Activated CD8-positive, alpha-beta memory T cell treated with anti-CD3 and anti-CD28 coated beads for 4 hours (primary cell): ENCODE measurements at places on chromosomes 13 and 19.

DNA sequence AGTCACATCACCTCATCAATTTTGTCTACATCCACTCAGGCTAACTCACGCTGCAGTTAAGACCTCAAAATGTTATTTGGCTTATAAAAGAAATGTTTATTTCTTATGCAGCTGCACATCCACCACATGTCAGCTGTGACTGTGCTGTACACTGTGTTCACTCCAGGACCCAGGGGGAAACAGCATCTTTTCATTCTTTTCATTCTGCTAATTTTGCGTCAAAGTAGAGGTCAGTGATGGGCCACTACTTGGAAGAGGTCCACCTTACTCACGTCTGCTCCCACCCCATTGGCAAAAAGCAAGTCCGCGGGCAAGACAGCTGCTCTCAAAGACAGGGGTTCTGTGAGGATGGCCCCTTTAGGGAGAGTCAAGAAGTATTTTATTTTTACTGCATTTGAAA lies 4.5 kb upstream of the DCT start:
- DNase-seq = no peak

GRCh38 chr13:102593466-102593865 lies 3.3 kb upstream of the TPP2 start:
- DNase-seq = no peak

DNA sequence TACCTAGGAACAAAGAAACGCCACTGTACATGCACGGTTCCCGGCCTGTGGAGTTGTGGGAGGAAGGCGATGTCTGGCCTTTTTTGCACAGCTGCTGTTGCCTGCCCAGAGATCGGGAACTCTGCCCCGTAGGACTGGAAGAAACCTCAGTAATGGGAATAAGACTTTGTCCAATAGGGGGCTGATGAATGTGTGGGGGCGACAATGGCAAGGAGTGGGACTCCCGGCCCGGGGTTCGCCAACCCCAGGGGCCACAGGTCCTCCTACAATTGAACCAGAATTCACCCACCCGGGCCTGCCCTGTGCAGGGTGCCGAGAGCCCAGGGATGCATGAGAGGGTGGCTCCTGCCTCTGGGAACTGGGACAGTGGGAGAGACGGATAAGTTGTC lies 2.0 kb upstream of the CEBPA start:
- DNase-seq = no peak

DNA sequence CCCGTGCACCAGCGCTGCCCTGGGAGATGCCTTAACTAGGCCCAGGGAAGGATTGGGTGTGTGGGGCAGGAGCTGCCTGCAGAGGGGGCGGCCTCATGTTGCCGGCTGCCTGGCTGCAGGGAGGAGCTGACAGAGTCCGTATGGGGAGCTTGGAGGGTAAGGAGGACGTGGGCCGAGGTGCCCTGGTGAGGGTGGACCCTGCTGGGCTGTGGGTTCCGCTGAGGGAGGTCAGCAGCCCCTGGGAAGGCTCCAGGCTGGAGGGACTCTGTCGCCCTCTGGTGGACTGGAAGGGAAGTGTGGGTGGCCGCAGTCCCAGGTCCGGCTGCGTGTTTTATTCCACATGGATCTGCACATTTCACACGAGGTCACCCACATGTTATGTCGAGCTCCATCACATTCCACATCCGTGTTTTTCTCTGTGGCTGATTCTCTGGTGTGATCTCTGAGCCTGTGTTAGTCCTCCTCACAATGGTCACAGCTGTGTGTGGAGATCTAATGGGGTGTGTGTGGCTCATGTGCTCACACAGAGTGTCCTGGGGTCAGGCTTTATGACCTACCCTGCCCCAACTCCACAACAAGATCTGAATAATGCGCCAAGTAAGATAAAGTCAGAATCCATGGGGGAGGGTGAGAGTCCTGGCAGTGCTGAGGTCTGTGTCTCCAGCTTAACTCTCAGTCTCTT lies 1.8 kb upstream of the CEACAM8 start:
- no peak for DNase-seq

GRCh38 chr13:21901336-21901735 lies 230.5 kb downstream of the FGF9 start:
- no peak for DNase-seq

GRCh38 chr13:48862572-48862971 lies 113.1 kb upstream of the FNDC3A start:
- no peak for DNase-seq

GRCh38 chr19:50486823-50487515 lies 10.3 kb upstream of the GARIN5A start:
- no peak for DNase-seq

- no peak for DNase-seq
Measured at GRCh38 chr13:20921572-20921971, 19.0 kb upstream of the XPO4 start.

DNA sequence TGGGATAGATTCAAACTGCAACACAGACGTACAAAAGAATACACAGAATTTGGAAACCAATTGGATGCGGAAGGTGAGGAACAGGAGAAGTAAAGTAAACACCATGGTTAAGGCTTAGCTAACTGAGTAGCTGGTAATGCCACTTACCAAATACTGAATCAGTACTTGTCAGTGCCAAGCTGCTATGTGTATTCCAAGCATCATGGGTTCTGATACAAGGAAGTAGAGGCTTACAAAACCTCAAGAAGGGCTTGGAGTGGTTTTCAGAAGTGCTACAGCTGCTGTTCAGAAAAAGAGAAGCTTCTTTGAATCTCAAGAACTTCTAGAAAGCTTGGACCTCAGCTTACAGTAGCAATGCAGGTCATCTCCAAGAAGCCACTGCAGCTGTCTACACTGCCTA lies 35.9 kb upstream of the DCT start:
- no peak for DNase-seq

DNA sequence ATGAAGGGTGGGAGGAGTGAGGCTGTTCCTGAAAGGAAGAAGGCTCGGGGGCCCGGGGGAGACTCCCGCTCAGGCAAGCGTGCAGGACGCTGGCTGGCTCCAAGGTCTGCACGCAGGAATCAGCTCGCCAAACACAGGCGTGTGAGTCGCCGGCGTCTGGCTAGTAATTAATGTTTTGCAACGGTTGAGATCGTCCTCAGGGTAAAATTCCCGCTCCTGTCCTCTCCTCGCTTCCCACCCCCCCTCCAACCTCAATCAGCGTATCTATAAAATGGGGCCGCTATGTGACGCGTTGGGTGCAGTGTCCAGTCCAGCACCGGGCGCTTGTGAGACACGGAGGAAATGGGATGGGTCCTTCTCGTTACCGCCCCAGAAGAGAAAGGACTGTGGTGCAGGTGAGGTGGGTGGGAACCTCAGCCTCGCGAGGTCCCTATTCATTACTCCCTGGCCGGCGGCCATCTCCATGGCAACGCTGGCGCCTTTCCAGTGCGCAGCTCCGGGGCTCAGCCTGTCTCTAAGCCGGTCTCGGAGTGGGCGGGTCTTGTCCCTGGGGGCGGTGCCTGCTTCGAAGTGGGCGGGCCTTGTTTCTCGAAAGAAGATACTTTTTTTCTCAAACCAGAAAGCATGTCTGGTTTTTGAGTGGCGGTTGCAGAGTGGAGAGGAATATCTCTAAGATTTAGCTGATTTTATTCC lies 6.5 kb upstream of the ZNF579 start:
- peak; percentile 86 for DNase-seq

DNA sequence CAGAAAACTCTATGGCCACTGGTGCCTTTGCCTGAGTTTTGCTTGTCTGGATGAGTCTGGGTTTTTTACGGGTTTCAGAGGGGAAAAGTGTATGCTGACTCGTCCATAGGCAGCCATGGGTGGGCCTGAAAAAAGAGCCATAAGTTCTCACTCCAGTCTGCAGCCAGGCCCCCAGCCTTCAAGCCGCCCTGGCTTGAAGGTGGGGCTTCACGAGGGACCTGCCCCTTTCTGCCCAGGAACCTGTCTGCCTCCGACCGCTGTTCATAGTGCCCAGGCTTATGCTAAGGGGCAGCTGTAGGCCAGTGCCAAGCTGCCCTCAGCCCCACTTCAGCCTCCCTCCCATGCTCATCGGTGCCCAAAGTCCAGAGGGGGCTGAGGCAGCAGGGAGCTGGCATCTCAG lies 385.2 kb downstream of the PCDH9 start:
- DNase-seq = no peak

DNA sequence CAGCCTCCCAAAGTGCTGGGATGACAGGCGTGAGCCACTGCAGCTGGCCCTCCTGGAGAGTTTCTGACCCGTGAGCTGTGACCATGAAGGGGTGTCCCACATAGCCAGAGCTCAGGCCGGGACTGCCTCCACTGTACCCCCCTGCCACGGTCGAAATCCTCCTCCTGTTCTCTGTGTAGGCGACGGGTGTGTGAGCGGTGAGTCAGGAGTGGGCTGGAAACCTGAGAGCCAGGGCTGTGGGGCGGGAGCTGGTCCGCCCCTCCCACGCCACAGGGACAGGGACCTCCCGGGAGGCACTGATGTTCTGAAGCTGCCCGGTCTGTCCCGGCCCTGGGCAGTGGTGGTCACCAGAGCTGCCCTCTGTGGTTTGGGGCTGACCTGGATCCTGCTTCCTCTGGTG lies 3.9 kb downstream of the WDR18 start:
- no peak for DNase-seq

- DNase-seq = no peak
Measured at GRCh38 chr19:43641333-43641732, 1.7 kb upstream of the CADM4 start.

- DNase-seq = no peak
Measured at GRCh38 chr19:18895824-18896341, at the start of gene CERS1. TSS of gene CERS1 (minus strand) at chr19:18896158. CDS start at chr19:18896072, 86 bp downstream.

DNA sequence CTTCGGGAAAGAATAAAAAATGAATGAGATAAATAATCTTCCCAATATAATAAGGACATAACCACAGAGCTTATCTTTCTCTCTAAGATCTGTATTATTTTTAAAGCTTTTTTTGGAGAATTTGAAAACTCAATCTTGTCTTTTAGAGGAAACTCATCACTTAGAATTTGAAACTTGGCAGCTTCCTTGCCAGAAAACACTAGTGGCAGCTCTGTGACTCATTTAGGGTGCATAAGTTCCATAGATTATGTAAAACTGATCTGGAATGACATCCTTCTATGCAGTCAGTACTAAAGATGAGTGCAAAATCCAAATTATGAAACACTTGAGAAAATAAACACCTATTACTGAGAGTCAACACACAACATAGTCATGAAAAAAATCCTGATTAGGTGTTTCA lies 848.0 kb downstream of the DACH1 start:
- no peak for DNase-seq

GRCh38 chr19:49301165-49301865 lies 23.7 kb downstream of the SLC6A16 start:
- DNase-seq = peak; percentile 64

GRCh38 chr13:42312817-42313431 lies 41.0 kb downstream of the AKAP11 start:
- no peak for DNase-seq

DNA sequence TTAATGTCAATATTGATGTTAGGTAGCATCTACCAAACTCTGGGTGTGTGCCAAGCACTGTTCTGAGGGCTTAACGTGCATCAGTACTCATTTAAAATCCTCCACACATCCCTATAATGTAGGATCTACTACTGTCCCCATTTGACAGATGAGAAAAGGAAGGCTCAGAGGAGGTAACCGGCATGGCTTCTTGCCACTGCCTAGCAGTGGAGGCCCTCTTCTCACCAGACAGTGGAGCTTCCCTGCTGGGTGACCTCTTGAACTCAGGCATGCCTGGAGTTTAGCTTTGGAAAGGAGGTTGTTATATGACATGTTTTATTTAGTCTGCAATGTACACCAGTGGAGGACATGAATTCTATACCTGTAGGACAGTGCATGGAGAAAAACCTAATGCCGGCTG lies 2.1 kb downstream of the SPATA13 start:
- DNase-seq = no peak

DNA sequence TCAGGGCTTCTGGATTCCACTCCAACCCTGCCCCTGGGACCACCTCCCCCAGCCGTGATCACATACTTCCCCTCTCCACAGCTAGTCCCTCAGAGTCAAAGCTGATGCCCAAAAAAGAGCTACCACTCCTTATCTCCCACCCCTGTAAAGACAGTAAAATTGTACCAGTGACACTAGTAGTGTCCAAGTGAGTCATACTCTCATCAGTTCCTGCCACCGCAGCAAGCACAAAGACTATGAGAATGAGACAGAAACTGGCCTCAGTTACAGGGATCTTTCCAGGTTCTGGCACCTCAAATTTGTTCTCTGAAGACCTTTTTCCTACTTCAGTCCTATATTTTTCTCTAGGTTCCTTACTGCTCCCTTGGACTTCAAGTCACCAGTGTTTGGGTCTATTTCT lies 144.2 kb downstream of the SPRY2 start:
- DNase-seq = no peak

DNA sequence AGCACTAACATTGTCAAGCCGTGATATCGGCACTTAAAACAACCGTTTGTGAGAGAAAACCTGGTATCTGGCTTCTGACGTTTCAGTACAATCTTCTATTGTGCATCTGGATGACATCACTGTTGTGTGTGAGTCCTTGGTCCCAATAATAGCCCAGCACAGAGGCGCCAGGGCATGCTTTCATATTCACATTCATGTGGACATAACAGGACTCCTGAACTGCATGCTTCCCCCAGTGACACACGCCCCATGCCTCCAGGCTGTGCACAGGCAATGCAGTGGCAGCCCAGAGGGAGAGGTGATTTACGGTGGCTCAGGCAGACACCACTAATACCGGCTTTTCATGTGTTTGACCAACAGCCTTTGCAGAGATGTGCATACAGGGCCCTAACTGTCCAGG lies 58.1 kb downstream of the MRPL57 start:
- no peak for DNase-seq

DNA sequence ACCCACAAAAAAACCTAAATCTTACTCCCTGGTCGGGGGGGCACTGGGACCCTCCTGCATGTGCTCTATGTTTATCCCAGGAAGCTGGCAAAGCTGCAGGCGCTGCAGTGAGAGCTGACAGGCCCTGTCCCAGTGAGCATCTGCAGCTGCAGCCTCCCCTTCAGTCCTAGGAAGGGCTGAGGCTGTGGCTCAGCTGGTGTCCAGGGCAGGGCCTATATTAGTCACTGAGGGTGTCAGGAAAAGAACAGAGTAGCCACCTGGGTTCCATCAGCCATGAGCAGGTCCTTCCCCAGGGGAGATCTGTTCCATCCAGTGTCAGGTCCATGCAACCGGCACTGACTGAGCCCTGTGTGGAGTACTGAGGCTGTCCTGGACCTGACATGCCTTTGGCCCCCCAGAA lies 120.5 kb downstream of the TNFRSF19 start:
- no peak for DNase-seq

- DNase-seq = no peak
Measured at GRCh38 chr19:16285769-16286498, 38.7 kb upstream of the KLF2 start.

GRCh38 chr19:32372726-32373517 lies 27.5 kb downstream of the ZNF507 start:
- no peak for DNase-seq

DNA sequence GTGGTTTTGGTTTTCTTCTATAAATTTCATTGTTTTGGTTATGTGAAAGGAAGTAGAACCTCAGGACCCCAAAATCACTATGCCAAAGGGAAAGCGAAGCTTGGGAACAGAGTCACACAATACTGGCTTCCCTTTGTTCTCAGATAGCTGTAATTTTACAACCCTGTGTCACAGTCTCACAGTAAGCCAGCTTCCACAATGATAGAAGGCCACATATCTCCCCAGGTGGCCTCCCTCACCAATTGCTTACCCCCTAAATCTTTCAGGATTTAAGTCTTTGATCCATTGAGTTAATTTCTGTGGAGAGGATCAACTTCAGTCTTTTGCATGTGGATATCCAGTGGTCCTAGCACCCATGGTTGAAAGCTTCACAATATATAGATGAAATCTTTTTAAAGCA lies 58.7 kb downstream of the SLC15A1 start:
- DNase-seq = no peak
